ENCODE measurements at places on chromosomes 4 and X.

GRCh38 chrX:71632923-71633657 is 14.8 kb upstream of the CXCR3 start:
- no peak for DNase-seq

GRCh38 chr4:67080046-67080557 is 465.2 kb downstream of the CENPC start:
- peak; percentile 58 for DNase-seq

GRCh38 chr4:184329659-184330400 is 112.2 kb upstream of the ENPP6 start:
- DNase-seq = peak; percentile 80

- DNase-seq = no peak
Measured at GRCh38 chr4:95729596-95729995, 110.3 kb upstream of the PDHA2 start.

- DNase-seq = no peak
Measured at GRCh38 chr4:13007802-13008470, 476.2 kb downstream of the RAB28 start.

- peak; percentile 49 for DNase-seq
Measured at GRCh38 chr4:174217273-174218126, 66.0 kb downstream of the FBXO8 start.

DNA sequence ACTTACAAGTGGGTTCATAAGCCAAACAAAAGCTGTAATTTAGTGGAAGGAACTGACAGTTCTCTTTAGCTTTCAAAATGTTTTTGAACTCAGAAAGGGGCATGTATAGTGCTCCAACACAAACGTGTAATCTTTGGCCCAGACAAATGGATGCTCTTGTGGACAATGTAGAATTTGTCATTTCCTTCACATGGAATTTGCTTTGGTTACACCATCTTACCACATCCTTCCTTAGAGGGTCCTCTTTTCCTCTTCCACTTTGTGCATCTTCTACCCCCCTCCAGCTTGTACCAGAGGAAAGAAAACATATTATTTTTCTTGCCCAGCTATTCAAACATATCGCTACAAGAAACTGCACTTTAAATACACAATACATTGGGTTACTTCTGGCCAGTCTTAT is 42.4 kb downstream of the MEPE start:
- DNase-seq = no peak

DNA sequence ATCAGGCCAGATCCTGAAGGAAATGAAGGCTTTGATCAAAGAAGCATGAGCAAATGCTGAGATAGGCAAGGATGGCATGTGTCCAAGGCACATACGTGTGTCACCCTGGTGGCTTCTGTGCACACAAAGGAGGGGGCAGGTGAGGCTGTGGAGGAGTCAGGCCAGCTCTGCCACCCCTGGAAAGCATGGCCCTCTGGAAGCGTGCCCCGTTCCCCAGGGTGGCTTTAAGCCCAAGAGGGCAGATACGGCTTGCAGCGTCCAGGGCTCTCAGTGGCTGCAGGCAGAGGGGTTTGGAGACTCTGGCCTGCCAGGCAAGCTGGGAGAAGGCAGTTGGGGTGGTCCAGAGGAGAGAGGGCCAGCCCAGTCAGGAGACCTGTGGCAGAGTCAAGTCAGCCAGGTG is 25.6 kb downstream of the PNMA6E start:
- DNase-seq = no peak

DNA sequence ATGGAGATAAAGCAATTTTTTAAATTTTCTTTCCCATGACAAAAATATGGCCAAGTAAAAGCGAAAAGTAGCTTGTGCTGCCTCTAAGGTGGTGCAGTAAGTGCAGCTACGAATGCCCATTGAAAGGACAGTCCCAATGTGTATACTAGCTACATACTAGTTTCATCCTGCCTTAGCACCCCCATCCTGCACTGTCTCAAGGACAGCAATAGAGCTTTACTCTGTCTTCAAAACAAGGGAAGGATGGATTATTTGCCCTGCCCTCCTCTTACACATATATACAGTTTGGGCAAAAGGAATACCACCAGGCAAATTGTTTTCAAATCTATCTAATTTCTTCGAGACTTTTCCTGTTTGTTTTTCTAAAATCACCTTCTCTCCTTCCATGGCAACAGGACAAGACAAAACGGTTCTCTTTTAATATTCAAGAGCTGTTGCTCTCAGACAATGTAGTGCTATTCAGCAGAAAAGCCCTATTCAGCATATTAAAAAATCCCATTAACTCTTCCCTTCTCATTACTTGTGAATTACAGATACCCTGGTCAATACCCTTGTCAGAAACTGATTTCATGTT is 75.1 kb upstream of the SLC7A11 start:
- no peak for DNase-seq

GRCh38 chr4:52957220-52957686 is 95.1 kb downstream of the RASL11B start:
- DNase-seq = peak; percentile 20

GRCh38 chrX:100685997-100686305 is 42.0 kb downstream of the SRPX2 start:
- no peak for DNase-seq

DNA sequence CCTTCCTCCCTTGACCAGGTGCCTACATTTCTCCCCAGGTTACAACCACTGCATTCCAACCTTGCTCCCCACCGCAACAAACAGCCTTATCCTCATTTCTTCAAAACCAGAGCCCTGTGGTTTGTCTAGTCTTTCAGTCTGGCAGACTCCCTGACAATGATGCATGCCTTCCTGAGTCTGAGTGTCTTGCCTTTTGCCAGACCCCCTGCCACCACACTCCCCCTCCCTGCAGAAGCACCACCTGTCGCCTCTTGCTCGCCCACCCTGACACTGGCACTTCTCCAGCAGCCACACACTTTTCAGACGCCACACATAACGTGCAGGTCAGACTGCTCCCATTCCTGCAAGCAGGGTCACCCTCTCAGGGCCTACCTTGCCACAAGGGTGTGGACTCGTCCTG is 349.2 kb upstream of the NOCT start:
- DNase-seq = no peak

DNA sequence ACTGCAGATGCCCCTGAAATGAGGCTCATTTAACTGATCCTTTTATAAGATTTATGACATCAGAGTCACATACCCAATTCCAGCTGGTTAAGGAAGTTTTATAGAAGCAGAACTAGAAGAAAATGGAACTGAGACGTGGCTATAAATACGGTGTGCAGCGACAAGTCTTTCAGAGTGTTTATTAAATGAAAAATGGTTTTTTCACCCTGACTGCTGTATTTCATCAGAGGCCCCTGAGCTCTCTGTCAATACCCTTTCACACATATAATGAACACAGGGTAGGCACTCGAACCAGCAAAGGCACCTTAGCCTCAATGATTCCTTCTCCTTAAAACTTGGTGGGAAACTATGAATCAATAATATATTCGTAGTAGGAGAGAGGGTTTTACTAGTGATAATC is 380.8 kb upstream of the ANXA10 start:
- DNase-seq = no peak

- DNase-seq = no peak
Measured at GRCh38 chr4:123363729-123364128, 32.9 kb upstream of the SPRY1 start.

GRCh38 chr4:168720396-168720900 is 223.6 kb downstream of the PALLD start:
- DNase-seq = no peak

GRCh38 chr4:4541040-4541631 is 712 bp downstream of the STX18 start:
- DNase-seq = peak; percentile 47

- peak; percentile 42 for DNase-seq
Measured at GRCh38 chrX:140733766-140734342, 24.3 kb downstream of the LINC00632 start.

- no peak for DNase-seq
Measured at GRCh38 chrX:45506149-45506730, 305.6 kb upstream of the DIPK2B start.

DNA sequence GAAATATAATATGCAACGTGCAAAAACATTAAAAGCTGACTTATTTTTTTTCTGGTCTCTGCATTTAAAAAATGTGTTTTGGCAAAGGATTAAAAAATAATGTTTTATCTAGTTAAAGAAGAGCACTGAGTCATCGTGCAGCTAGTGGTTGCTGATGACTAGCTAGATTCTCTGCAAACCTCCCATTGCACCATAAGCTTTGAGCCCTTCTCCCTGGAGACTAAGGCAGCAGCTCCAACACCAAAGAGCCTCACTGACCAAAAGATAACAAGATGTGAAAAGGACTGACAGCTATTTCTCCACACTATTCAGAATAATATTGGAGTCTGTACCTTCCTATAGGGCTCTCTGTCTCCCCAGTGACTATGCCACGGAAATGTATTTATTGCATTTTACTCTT is 424.3 kb downstream of the SLITRK2 start:
- DNase-seq = no peak

DNA sequence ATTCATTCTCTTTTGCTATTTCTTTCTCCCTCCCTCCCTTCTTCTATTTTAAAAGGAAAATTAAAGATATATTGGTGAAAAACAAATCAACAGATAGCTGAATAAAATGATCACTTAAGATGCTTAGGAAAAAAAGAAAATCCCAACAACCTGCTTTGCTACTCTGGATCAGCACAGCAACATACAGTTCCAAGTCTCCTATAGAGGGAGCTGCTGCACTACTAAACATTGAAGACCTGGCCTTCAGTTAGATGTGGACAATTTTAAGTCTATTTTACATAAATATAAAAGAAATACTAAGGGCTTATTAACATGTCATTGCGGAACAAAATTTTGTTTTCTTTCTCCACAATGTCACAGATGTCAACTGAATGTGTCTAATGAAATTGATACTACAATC is 226.4 kb downstream of the MAGEB5 start:
- peak; percentile 31 for DNase-seq

GRCh38 chr4:153273751-153274150 is 69.5 kb downstream of the TRIM2 start:
- no peak for DNase-seq

DNA sequence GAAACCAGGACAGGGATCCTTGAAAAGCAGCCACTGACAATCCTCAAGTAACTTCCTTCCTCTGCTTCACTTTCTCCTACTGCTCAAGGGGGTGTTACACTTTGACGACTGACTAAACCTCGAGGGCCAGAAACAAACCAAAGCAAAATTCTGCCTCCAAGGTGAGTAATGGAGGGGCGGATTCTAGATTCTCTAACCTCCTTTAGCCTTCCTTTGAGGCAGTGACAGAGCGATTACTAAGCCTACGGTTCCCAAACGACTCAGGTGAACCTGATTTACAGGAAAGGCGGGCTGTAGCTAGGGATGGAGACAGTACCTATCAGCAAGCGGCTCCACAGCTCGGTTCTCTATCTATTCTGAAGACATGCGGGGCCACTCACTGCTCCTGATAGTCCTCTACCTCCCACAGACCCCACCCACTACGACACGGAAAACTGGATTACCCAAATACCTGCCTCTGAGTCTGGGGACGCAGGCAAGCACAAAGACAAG is 487 bp downstream of the TBCK start:
- peak; percentile 47 for DNase-seq

GRCh38 chr4:133581996-133582619 is 433.0 kb downstream of the PCDH10 start:
- no peak for DNase-seq

- DNase-seq = no peak
Measured at GRCh38 chr4:116346750-116347149, 738.6 kb downstream of the TRAM1L1 start.

DNA sequence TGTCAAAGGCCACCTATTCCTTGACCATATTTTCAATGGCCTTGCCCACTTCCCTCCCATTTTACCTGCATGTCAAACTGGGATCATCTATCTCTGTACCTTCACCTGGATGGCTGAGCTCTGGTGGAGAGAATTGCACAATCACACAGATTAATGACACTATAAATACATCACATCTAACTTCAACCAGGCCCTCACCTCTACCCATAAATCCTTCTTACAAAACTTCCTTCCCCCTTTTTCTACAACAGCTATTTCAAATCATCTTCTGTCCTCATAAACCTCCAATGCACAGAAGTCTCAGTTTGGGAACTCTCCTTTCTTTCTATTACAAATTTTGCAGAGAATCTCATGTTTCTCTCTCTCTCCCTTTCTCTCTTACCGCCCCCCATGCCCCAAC is 9.2 kb downstream of the PALLD start:
- DNase-seq = no peak

DNA sequence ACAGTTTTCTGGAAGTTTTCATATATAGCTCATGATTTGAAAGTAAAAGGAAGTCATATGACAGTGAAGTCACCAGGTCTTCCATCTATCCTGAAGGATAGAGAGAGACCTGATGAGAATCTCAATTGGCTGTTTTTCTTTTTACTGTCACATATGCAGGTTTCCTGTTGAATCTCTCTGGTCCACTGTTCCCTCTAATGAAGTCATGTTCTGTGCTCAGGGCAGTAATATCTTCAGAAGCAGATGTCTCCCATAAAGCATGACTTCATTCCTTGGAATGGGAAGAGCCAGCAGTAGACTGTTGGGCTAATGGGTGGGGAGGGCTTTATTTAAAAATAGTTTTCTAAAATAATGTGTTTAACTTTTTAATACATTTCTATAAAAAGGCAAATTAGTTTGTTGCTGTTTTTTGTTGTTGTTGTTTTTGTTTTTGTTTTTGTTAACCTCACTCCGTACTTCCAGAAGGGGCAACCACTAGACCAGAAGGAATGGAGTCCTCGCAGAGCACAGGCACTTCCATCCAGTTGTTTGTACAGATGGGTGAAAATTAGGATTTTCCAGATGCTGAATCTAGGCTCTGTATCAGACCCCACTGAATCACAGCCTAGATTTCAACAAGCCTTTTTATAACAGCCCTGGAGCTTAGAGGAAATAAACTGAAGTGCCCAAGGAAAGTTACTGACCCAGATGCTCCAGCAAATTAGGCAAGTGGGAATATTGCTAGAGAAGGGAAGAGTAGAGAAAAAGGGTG is 54.2 kb downstream of the AWAT2 start:
- DNase-seq = peak; percentile 11
